ENCODE measurements at places on chromosomes 6 and 20.

GRCh38 chr6:92166666-92167065 lies 1252.7 kb downstream of the EPHA7 start:
- no peaks in the 10 kb centered on the region for H3K4me1 ChIP-seq
- DNase-seq = no peak
- no peak overlapping the region for H3K27ac ChIP-seq
- no peak overlapping the region for H3K4me3 ChIP-seq
- no peaks in the 10 kb centered on the region for H3K27me3 ChIP-seq
- H3K36me3 ChIP-seq = no peaks in the 10 kb centered on the region

- H3K4me1 ChIP-seq = peaks cover 4% of the 10 kb centered on the region
- no peak overlapping the region for H3K4me3 ChIP-seq
- H3K36me3 ChIP-seq = no peaks in the 10 kb centered on the region
- no peak overlapping the region for H3K27ac ChIP-seq
- no peak for DNase-seq
These were observed 50.7 kb downstream of the SLC26A8 start for GRCh38 chr6:35973670-35974222.

DNA sequence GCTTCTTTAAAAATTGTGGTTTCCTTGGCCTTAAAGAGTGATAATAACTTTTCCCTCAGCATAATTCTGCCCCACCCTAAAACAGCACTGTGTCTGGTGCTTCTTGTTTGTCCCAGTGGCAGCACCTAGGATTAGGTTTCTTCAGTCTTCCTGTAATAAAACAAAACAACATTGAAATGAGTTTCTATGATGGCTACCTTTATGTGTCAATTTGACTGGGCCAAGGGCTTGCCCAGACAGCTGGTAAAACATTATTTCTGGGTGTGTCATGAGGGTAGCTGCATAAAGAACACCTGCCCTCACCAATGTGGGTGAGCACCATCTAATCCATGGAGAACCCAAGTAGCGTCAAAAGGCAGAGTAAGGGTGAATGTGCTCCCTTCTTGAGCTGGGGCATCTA lies 117.8 kb downstream of the QRSL1 start:
- no peaks in the 10 kb centered on the region for H3K36me3 ChIP-seq
- H3K27me3 ChIP-seq = no peaks in the 10 kb centered on the region
- H3K4me3 ChIP-seq = no peak overlapping the region
- no peak overlapping the region for H3K27ac ChIP-seq
- no peaks in the 10 kb centered on the region for H3K4me1 ChIP-seq

GRCh38 chr6:32439602-32440214 lies at the start of gene HLA-DRA:
Gene HLA-DRA, plus strand, starts transcription at chr6:32439887. Its CDS starts 64 bp downstream, at chr6:32439951.
- no peaks in the 10 kb centered on the region for H3K4me1 ChIP-seq
- no peaks in the 10 kb centered on the region for H3K36me3 ChIP-seq
- peak; percentile 82 for DNase-seq
- H3K27me3 ChIP-seq = no peaks in the 10 kb centered on the region

- peak overlapping the region; percentile 65 for H3K27ac ChIP-seq
- no peaks in the 10 kb centered on the region for H3K36me3 ChIP-seq
- no peaks in the 10 kb centered on the region for H3K27me3 ChIP-seq
- DNase-seq = no peak
- no peaks in the 10 kb centered on the region for H3K4me1 ChIP-seq
These were observed 56.7 kb downstream of the TRIM27 start for GRCh38 chr6:28867086-28867409.

GRCh38 chr6:40630051-40630450 lies 42.9 kb upstream of the LRFN2 start:
- H3K27ac ChIP-seq = no peak overlapping the region
- H3K4me3 ChIP-seq = no peak overlapping the region
- H3K27me3 ChIP-seq = no peaks in the 10 kb centered on the region
- no peaks in the 10 kb centered on the region for H3K36me3 ChIP-seq
- H3K4me1 ChIP-seq = peaks cover 7% of the 10 kb centered on the region

DNA sequence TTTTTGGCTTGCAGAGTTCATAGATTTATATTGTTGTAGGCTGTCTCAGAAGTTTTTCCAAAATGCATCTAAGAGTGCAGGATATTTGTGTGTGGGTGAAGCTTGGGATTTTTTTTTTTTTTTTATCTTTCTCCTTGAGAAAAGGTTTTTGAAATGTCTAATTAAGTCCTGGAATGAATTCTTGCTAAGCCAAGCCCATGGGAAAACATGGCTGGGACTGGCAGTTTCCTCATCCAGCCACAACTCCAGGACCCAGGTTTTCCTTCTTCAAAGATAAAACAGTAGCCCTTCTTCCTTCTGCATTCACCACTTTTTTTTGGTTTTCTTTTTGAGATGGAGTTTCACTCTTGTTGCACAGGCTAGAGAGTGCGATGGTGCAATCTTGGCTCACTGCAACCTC lies 242.5 kb upstream of the JAG1 start:
- H3K4me1 ChIP-seq = no peaks in the 10 kb centered on the region
- no peak for DNase-seq
- H3K36me3 ChIP-seq = no peaks in the 10 kb centered on the region
- H3K27me3 ChIP-seq = no peaks in the 10 kb centered on the region
- no peak overlapping the region for H3K4me3 ChIP-seq

DNA sequence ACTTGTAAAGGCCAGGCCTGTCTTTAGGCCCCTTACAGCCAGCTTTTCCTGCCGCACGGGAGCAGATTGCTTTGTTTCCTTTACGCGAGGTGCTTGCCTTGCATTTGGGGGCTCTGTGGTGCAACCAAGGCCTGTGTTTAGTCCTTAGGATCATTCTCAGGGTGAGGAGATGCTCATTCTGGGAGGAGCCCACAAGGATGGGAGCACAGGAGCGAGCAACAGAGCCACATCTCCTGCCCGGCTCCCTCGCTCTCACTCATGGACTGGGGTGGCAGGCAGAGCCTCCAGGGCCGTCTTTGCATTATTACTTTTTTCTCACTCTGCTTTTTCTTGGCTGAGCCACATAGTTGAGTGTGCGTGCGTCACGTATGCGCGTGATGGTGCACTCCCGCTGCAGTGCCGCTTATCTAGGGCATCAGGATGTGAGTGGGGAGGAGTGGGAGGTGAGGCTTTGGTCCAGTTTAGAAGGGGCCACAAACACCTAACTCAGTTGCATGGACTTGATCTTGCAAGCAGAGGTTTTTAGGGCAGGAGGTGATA lies 19.1 kb downstream of the DYNLRB1 start:
- H3K27me3 ChIP-seq = no peaks in the 10 kb centered on the region
- DNase-seq = no peak
- no peak overlapping the region for H3K4me3 ChIP-seq
- H3K4me1 ChIP-seq = no peaks in the 10 kb centered on the region
- peaks cover 58% of the 10 kb centered on the region for H3K36me3 ChIP-seq
- no peak overlapping the region for H3K27ac ChIP-seq
